ENCODE measurements at places on chromosomes 2 and 18.
A peak's percentile ranks its signal among the peaks of the same experiment; 100 is the strongest.

GRCh38 chr2:40282428-40282827, 169.5 kb downstream of the SLC8A1 start:
- no peak for DNase-seq

DNA sequence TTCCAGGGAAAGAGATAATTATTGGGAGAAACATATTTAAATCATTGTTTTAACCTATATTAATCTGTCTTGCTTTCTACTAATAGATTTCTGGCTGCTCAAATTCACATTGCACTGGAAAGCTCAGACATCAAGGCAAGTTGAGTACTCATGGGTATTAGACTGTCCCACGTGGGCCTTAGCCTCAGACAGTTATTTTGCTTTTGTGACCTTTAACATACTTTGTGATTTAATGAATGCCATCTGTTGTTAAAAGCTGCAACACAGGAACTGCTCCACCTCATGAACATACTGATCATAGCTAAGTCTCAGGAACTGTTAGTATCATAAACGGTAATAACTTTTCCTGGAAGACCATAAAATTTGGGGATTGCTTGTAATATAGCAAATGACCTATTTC, 2.7 kb upstream of the LCT start:
- peak; percentile 87 for DNase-seq

GRCh38 chr2:165594935-165595255, 125.4 kb downstream of the CSRNP3 start:
- no peak for DNase-seq

DNA sequence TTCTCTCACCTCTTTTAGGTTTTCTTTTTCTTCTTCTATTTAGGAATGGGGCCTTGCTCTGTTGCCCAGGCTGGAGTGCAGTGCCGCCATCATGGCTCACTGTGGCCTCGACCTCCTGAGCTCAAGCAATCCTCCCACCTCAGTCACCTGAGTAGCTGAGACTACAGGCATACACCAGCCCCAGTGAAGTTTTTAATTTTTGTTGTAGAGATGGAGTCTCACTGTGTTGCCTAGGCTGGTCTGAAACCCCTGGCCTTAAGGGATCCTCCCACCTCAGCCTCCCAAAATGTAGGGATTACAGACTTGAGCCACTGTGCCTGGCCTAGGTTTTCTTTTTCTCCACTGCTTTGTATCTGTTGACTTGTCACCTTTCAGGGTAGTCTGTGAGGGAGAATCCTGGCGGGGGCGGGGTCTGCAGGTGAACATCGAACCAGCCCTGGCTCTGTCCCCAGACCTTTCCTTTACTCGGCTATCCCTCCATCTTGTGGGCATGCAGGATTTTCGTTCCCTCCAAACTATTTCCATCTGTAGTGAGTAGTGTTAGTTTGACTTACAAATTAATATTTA, 21.7 kb downstream of the NCK2 start:
- no peak for DNase-seq

All from fibroblast of skin of left quadriceps (primary cell).